ENCODE measurements at places on chromosomes 4 and X.

DNA sequence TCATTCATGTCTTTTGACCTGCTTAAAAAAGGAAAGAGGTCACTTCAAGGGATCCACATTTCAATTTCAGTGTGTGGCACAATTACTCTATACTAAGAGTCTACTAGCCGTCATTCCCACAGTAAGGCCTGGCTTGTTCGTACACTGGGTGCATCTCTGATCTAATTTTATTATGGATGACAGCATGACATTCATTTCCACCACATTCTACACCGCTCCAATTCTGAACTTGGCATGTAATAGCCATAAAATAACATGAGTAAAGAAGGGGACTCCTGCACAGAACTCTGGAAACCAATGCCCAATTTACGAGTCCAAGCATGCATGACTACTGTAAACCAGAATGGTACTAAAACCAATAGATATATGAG is 51.1 kb downstream of the HAND2 start:
- H3K36me3 ChIP-seq, result no peaks in the 10 kb centered on the region
- no peaks in the 10 kb centered on the region for H3K4me1 ChIP-seq
- no peak for DNase-seq
- H3K27me3 ChIP-seq, result no peaks in the 10 kb centered on the region
- H3K27ac ChIP-seq, result no peak overlapping the region
- H3K4me3 ChIP-seq, result no peak overlapping the region

GRCh38 chrX:11189097-11189496 is 78.0 kb downstream of the HCCS start:
- peaks cover 9% of the 10 kb centered on the region for H3K4me1 ChIP-seq
- H3K4me3 ChIP-seq, result no peak overlapping the region
- no peaks in the 10 kb centered on the region for H3K36me3 ChIP-seq
- H3K27me3 ChIP-seq, result no peaks in the 10 kb centered on the region
- H3K27ac ChIP-seq, result no peak overlapping the region
- no peak for DNase-seq

DNA sequence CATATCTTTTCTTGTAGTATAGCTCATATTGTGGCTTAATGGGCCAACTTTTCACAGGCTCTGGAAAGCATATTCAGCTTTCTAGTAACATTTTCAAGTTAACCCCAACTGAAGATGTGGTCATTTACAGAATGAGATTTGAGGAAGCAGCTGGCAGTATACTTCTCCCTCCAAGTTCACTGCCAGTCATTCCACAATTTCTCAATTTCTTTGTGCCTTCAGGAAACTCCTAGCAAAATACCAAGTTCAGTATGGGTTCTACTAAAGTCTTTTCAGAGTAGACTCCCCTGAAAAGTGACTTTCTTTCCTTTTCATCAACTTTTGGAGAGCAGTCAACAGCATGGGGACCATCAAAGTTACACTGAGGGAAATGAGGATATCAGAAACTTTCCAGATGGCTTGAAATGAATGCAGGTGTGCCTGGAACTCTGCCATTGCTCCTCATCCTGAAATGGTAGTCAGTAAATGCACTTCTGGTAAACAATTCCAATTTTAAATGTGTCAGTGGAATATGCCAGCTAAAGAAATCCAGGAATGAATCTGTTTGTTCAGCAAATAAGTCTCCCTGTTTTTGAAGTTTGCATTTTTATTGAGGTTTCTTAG is 81.5 kb upstream of the TEX13D start:
- DNase-seq, result no peak
- H3K27me3 ChIP-seq, result no peaks in the 10 kb centered on the region
- H3K36me3 ChIP-seq, result no peaks in the 10 kb centered on the region
- no peaks in the 10 kb centered on the region for H3K4me1 ChIP-seq
- H3K4me3 ChIP-seq, result no peak overlapping the region

DNA sequence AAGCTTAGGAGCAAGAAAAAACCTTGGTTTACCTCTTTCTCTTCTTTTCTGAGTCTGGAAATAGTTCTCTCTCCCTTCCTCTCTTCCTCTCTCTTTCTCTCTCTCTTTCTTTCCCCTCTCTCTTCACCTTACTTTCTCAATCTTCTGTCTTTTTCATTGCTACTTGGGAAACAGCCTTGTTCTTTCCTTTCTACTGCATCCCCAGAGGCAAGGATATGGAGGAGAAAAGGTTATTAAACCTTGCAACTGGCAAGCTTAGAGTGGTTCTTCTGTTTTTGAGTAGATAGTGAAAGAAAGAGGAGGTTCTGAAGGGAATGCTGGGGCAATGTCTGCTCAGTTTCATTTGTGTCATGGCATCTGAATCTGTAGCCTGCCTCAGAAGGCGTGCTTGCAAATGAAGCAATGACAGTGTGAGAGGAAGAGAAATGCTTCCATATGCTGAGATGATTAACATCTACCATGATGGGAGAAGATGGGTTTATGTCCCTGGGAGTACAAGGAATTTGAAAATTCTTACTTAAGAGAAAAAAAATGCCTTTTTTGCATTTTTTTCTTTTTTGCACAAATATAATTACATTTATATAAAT is 190.6 kb downstream of the CEP135 start:
- no peaks in the 10 kb centered on the region for H3K27me3 ChIP-seq
- H3K4me1 ChIP-seq, result no peaks in the 10 kb centered on the region
- no peaks in the 10 kb centered on the region for H3K36me3 ChIP-seq
- no peak overlapping the region for H3K27ac ChIP-seq
- no peak for DNase-seq

- peaks cover 22% of the 10 kb centered on the region for H3K27me3 ChIP-seq
- H3K4me1 ChIP-seq, result peaks cover 9% of the 10 kb centered on the region
- H3K4me3 ChIP-seq, result no peak overlapping the region
- H3K36me3 ChIP-seq, result no peaks in the 10 kb centered on the region
These were observed 20.3 kb upstream of the SLC25A4 start for GRCh38 chr4:185122681-185123345.

DNA sequence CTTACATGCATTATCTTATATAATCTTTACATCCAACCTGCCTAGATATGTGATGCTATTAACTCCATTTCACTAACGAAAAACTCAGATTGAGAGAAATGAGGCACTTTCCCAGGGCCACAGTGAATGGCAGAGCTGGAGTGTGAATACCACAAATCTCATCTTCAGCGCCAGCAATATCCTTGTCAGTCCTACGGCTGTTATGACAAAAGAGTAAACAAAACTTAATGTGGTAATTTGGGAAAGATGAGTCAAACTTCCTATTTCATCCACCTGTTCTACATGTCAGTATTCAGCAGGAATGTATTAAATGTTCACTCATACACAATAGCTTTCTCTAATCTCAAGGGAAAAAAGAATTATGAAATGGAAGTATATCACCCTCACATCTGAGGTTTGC is 56.9 kb downstream of the FAT1 start:
- DNase-seq, result no peak
- H3K4me3 ChIP-seq, result no peak overlapping the region
- no peaks in the 10 kb centered on the region for H3K27me3 ChIP-seq
- H3K27ac ChIP-seq, result no peak overlapping the region
- H3K4me1 ChIP-seq, result peaks cover 10% of the 10 kb centered on the region

All from suprapubic skin (tissue), 4 donors.